ENCODE measurements at places on chromosomes 3 and 15.

DNA sequence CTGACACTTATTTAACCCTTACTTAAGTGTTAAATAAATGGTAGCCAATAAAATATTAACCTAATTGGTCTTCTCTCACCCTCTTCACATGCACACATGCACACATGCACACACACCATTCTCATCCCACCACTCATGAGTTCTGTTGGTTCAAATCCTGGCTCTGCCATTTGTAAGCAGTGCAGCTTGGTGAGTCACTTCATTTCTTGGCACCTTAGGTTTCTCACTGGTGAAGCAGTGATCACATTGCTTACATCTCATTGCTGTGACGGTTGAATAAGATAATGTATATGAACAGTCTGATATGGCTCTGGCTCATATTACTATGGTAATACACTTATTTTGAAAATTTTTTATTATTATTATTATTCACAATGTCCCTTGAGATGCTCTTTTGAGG, 33.8 kb downstream of the RIOX2 start:
- DNase-seq, result no peak

DNA sequence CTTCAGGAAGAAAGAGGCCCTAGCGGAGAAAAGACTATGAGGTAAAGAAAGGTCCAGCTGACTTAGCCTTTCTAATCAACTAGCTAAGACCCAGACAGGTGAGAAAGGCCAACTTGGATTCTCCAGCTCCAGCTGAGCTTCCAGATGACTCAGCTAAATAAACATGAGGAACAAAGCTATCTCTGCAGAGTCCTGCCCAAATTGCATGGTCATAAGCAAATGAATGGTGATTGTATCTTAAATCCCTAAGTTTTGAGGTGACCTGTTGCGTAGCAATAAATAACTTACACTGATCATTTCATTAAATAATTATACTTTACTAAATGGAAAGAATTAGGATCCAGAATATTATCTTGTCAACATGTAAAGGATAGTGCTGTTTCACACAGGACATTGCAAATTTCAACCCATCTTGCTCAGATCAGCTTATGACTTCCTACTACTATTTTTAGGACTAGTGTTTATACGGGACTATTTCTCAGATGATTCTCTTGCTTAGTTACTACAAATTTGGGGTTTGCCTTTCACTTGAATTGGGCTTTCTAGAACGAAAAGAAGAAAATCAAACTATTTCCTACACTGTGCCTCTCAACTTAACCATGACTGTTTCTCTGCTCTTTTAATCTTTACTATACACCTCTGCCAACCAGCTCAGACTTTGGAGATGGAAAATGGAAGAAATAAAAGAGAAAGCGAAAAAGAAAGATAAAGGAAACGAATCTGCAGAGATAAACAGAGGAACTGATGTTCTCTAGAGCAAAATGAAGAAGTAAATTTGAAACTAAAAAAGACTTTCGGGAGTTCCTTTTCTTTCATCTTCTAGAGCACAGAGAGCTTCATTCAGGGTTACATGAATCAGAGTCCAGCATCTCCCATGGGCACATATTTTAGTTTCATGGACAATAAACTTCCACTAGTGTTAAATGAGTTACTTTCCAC, 6.6 kb upstream of the ADGRG7 start:
- no peak for DNase-seq

GRCh38 chr3:138323971-138324370, 5.7 kb downstream of the NME9 start:
- DNase-seq, result no peak

DNA sequence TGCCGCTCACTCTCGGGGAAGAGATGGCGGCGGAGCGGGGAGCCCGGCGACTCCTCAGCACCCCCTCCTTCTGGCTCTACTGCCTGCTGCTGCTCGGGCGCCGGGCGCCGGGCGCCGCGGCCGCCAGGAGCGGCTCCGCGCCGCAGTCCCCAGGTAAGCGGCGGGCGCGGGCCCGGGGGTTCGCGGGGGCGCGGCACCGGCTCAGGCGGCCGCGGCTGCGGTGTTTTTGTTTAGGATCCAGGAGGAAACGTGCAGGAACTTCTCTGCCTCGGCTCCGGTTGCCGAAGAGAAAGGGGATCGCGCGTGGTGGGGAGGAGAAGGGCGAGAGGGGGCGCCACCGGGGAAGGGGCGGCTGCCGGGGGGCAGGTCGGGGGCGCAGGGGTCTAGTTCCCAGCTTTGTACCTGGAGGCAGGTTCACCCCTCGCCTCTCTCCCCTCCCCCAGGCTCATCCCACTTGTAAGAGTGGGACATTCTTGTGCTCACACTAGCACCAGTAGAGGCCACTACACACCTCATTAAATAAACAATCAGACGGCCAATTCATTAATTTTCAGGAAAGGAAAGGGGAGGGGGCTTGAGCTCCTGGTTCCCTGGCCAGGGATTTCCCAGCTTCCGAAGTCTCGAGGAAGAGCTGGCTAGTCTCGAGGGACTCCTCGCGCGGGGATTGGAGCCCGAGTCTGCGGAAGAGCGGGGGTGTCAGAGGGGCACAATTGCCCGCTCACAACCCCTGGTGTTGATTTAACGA, 562 bp downstream of the NEO1 start:
- DNase-seq, result no peak

DNA sequence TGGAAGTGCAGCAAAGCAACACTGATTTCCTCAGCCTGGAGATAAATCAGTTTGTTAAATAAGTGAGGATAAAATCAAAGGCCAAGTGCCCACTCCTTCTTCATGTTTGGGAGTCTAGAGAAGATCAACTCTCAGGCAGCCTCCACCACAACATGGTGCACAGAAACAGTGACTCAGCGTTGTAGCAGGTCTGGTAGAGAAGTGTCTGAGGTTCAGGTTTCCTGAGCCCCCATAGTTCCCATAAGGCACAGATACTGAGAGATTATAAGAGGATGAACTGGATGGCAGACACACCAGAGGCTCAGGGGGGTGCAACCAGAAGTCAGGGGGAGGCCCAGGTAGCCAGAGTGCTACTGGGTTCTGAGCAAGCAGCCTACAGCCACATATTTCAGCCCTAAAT, 166.7 kb downstream of the FRMD5 start:
- DNase-seq, result no peak

GRCh38 chr15:100043692-100044091, 298.1 kb downstream of the ADAMTS17 start:
- DNase-seq, result no peak

GRCh38 chr3:71562938-71563337, 20.6 kb downstream of the FOXP1 start:
- no peak for DNase-seq

GRCh38 chr3:138941259-138941885, 5.6 kb downstream of the FOXL2 start:
- DNase-seq, result no peak

DNA sequence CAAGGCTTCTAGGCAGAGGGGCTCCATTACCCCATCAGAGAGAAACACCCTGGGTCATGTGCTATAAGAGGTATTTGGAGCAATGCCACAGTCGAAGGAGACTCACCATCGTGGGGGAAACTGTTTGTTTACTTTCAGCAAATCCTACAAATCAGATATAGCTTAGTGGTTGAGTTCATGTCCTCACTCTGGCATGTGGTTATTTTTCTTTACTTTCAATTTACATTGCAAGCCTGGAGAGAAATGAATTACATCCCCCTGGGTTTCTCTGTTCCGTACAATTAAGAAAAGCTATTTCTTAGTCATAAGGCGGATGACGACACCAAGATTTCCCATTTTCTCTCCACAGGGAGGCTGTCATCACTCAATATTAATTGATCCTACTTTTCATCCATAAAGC, 36.9 kb downstream of the RFTN1 start:
- DNase-seq, result no peak

DNA sequence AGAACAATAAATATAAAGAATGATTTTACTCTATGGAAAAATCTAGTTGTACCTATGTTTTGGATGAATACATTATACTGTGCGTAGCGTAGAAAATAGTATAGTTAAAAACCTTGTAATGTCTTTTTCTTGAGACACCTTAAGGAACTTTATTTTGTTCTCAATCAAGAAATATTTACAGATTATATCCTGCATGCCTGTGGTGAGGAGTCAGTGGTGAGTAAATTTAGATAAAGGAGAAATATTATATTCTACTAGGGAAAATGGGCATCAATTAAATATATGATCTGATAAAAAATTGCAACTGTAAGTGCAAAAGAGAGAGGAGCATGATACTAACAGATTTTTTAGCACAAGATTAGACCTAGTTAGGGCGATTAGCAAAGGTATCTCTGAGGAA, 157.7 kb downstream of the RBMS3 start:
- DNase-seq, result no peak

DNA sequence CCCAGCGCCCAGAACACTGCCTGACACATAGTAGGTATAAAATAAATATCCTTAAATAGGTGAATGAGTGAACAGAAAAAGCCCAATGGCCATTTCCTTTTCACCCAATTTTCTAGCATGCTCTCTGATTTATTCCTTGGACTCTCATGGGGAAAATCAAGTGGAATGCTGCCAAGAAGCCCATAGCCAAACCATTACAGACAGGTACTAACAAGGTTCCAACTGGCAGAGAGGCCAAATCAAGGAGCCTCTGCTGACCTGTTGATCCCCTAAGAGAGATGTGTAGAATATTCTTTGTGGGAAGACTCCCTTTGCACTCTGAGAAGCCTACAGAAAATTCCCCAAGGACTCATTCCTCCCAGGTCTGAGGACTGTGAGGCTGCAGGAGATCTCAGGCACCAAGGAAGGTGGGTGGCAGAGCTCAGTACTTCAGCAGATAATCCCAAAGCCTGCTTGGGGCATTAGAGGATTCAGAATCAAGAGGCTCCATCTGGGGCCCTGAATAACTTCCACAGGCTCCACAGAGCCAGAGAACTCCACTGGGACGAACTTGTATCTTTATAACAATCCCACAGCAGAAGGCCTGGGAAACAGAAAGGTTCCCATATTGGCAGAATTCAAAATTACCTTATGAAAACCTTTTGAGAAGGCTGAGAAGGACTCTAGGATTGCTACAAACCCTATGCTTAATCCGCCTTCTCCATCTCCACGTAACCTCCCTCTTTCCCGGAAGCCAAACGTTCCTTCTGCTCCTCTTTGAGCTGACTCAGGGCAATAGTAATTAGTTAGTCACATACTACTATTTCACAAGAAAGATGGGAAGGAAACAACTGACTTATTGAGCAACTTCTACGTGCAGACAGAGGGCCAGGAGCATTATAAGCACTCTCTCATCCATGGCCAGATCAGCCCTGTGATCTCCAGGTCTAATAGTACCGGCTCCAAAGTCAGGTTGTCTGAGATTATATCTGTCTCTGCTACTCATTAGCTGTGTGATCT, 34.5 kb downstream of the PRICKLE2 start:
- peak; percentile 33 for DNase-seq

- no peak for DNase-seq
These were observed 60.6 kb upstream of the GCNT3 start for GRCh38 chr15:59550956-59551355.

- DNase-seq, result no peak
These were observed 4.7 kb upstream of the FEM1B start for GRCh38 chr15:68272721-68273271.

GRCh38 chr3:108664266-108664665, 74.7 kb downstream of the DZIP3 start:
- no peak for DNase-seq

DNA sequence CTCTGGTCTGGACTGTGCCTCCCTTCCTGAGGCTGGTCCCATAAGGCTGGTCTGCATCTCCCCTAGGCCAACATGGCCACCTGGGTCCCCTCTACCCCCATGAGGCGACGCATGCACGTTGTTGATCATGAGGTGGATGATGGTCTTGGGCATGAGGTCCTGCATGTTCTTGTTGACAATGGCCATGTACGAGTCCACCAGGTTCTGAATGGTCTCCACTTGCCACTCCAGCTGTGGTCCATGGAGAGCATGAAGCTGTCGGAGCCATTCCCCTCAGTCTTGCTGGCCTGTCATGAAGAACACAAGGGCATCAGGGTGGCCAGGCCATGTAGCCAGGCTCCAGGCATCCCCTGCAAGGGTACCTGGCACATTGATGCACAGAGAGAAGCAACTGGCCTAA, 27.1 kb upstream of the CSPG4 start:
- DNase-seq, result no peak

DNA sequence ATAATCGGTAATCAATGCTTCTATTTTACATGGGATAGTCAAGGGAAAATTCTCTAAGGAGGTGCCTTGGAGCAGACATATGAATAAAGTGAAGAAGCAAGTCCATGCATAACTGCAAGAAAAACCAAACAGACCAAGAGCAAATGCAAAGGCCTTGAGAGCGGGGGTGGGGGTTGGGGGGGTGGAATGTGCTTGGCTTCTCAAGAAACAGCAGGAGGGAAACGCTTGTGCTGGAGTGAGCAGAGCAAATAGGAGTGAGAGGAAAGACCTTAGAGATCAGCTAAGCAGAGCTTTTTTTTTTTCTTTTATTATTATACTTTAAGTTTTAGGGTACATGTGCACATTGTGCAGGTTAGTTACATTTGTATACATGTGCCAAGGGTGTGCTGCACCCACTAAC, 260.8 kb downstream of the ARPP21 start:
- no peak for DNase-seq

DNA sequence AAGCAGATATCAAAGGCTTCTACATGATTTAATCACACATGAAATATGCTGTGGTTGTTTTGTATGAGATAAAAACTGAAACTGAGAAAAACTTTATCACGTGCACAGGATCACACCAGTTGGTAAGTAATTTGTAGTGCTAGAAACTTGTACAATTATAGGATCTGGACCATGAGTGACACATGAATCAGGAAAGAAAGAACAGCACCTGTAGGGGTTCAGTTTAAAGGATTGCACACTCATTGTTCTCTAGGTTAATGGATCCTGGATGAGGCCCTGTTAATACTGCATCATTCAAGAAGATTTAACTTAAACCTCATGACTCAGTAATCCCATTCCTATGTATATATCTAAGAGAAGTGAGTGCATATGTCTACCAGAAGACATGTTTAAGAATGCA, 87.9 kb downstream of the STT3B start:
- DNase-seq, result no peak

- no peak for DNase-seq
These were observed 63.1 kb downstream of the TBL1XR1 start for GRCh38 chr3:177133860-177134815.

- DNase-seq, result no peak
These were observed 991 bp upstream of the HIGD1A start for GRCh38 chr3:42805141-42805821.

GRCh38 chr3:6799264-6799915, 61.5 kb upstream of the GRM7 start:
- DNase-seq, result no peak

Measured in D721Med (cell line).